Renal cortical epithelial cell (primary cell): ENCODE measurements at places on chromosomes 7 and 10.

DNA sequence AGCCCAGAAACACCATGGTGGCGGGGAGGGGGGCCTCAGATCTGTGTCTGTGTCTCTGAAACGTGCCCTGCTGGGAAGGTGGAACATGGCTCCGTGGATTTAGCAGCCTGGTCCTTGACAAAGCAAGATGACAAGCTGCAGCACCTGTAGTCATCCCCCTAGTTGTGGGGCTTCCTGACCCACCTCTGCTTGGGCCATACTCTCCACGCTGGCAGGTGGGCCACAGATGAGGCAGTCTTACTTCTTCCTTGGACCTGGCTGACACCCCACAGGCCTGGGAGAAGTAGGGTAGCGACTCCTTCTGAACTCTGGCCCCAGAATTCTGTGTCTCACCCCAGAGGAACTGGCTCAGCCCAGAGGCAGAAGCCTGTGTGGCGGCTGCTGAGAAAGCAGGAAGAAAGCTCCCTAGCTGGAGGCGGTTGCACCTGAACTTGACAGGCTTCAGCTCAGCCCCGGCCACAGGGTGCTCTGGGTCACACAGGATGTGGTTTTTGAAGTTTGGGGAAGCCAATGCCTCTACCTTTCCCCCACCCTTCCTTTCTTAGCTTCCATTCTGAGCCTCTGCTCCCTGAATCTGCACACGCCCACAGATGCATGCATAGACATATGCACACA lies 113.9 kb downstream of the ABLIM1 start:
- DNase-seq: peak; percentile 33

DNA sequence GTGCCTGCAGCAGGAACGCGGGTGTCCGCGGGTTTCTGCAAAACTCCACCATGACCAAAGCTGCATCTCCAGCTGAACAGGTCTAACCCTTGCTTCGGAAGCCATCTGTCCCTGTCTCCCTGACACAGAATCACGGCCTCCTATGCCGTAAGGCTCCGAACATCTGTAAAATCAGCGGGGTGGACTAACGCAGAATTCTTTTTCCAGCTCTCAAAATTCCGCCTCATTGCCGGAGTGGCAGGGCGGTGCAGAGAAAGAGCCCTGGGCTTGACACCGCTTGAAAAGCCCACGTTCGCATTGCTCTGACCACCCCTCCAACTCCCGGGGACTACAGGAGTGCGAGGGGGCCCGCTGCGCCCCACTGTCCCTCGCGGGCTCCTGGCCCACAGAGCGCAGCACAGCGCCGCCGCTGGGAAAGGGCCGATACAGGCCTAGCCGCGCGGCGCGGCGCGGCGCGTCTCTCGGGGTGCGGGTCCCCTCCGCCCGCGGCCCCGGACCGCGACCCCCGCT lies 409 bp downstream of the DNMBP start:
- DNase-seq: no peak

DNA sequence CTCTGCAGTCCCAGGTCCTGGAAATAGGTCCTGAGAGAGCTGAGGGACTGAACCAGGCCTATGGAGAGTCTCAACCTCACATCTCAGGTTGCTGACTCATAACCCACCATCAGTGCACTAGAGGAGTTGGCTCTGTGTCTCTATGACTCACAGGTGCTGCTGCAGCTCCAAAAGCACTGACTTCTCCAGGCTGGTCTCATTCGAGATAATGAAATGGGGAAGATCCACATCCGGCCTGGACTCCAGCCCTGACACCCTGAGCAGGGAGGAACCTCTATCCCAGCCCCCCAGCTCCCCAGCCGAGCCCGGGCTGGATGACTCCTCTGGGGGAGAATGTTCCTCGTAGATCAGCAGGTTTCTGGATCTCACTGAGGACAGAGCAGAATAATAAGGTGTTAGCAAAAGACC lies 35.5 kb upstream of the DGKI start:
- peak; percentile 98 for DNase-seq

GRCh38 chr7:157693521-157694375 lies 356.9 kb downstream of the DNAJB6 start:
- DNase-seq: no peak

DNA sequence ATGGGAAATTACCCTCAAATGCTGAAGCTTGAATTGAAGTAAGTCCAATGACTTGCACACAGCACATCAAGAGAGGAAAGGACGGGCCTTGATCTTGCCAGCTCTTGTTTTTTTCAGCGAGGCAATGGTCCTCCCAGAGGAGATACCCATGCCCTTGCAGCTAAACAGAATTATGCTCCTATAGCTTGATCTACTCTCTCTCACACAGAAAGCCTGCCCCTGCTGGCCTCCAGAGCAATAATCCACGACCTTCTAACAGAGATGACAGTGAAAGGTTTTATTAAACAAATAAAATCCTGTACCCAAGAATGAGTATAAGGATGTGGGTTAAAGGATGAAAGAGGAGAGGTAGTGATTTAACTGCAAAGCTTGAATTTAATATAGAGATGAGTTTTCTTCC lies 268.0 kb downstream of the ADRA2A start:
- no peak for DNase-seq

DNA sequence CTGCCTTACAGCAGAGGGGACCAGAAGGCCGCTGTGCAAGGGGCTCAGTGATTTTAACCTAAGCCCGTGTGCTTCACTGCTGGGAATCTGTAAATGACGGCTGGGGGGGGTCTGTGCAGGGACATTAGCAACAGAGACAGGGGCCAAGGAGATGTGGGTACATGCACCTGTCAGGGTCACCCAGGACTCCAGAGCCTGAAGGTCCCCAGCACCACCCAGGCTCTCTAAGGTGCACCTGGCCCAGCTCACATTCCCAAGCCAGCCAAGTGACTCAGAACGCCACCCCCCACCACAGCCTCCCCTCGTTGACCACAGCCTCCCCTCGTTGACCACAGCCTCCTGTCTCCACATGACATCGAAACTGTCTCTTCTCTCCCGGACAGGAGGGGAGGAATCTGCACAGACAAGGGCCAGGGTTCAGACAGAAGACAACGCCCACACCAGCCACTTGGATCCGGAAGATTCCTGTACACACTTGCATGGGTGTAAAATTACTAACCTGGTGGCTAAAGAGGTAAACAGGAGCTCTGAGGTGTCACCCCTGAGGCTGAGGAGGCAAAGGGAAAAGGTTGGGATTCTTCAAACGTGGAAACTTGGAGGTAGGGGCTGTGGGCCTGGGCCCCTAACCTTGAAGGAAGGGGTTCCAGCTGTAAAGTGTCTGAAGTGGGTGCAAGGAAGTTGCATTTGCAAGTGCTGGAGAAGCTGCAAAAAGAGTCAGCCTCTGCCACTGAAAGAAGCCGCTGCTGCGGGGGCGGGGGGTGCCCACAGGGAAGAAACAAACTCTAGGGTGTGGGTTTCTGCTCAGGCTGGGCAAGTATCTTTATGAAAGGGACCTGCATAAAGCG lies 27.0 kb downstream of the CALML3 start:
- peak; percentile 81 for DNase-seq

GRCh38 chr10:110421512-110422138 lies 76.1 kb upstream of the DUSP5 start:
- no peak for DNase-seq

DNA sequence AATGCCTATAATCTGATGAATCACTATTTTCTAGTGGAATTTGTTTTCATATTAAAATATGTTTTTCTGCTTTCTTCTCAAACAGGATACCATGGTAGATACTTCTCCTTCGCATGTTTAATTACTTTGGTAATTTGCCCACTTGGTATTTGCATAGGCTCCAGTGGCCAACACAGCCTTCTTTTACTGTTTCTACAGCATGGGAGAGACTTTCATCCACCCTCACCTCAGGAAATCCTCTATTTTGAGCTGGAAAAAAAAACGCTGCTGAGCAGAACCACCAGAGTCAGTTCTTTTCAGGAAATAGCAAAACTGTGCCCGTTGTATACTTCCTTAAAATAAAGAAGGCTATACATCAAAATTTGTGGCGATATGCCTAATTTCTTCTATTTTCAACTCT lies 213.3 kb downstream of the MDFIC start:
- no peak for DNase-seq

- no peak for DNase-seq
Observed at GRCh38 chr10:84599254-84599653, 270.9 kb downstream of the CCSER2 start.
